ENCODE measurements at places on chromosomes 16 and 17. TPM values are rescaled to one million over a fixed set of nuclear protein-coding genes. Genes with fewer than 3 reads are reported as not detected.

DNA sequence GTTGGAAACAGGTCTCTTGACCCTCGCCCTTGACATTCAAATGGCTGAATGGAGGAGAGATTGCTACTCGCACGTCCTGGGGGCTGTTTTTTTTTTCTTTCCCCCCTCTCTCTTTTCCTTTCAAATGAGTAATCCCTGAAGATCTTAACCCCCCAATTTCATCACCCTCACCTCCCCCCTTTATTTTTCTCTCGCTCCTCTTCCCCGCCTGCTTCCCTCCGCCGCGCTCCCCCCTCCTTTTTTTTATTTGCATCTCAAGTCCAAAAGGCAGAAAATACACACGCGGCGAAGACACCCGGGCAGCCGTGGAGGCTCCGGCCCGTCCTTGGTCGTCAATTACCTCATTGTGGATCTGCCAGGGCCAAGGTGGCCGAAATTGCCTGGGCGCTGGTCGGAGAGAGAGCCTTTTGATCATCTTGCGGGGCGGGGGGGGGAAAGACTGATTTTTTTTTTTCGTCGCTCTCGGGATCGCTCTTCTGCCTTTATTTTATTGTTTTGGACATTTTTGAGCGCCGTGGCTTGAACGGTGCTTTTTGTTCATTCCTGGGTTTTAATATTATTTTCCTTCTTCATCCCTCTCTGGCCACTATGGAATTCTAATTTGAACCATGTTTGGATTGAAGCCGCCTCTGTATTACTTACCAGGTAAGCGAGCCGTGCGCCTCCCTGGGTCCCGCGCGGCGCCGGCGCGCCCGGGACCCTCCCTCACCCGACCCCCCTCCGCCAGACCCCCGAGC lies 57.2 kb upstream of the GSE1 start:
- peak; percentile 53 for DNase-seq

- no peak for DNase-seq
Measured at GRCh38 chr16:878072-878784, 77.7 kb upstream of the GNG13 start.

DNA sequence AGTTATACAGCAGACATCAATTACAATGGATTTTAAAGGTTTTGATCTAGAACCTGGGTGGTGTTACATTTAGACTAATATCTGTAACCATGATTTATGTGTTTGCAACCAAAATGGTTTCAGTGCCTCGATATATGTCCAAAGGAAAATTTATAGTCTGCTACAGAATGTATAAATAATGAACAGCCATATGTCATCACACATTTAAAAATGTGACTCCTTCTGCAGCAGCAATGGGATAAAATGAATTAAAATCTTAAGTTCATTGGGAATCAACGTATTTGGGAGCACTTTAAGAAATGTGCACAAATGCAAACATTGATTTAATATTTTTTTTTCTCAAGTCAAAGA lies 610.2 kb downstream of the TMEM114 start:
- no peak for DNase-seq

GRCh38 chr17:58323366-58324055 lies 5.1 kb downstream of the TSPOAP1 start:
- DNase-seq: no peak

DNA sequence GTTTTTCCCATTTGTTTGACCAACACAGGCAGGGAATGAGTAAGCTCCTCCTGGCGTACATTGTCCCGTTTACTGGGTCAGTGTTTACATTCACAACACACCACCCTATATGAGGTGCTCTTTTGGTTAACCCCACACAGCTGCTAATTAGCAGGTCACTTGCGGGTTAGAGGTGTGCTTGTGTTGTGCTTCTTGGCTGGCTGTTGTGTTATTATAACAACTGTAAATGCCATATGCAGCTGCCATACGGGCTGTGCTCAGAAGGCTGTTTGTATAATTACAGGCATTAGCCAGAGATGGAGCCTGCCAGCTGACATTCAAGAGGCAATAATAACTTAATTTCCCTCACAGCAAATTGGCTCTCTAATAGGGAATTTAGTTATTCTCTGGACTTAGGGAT lies 205.1 kb upstream of the ELAC2 start:
- DNase-seq: no peak

DNA sequence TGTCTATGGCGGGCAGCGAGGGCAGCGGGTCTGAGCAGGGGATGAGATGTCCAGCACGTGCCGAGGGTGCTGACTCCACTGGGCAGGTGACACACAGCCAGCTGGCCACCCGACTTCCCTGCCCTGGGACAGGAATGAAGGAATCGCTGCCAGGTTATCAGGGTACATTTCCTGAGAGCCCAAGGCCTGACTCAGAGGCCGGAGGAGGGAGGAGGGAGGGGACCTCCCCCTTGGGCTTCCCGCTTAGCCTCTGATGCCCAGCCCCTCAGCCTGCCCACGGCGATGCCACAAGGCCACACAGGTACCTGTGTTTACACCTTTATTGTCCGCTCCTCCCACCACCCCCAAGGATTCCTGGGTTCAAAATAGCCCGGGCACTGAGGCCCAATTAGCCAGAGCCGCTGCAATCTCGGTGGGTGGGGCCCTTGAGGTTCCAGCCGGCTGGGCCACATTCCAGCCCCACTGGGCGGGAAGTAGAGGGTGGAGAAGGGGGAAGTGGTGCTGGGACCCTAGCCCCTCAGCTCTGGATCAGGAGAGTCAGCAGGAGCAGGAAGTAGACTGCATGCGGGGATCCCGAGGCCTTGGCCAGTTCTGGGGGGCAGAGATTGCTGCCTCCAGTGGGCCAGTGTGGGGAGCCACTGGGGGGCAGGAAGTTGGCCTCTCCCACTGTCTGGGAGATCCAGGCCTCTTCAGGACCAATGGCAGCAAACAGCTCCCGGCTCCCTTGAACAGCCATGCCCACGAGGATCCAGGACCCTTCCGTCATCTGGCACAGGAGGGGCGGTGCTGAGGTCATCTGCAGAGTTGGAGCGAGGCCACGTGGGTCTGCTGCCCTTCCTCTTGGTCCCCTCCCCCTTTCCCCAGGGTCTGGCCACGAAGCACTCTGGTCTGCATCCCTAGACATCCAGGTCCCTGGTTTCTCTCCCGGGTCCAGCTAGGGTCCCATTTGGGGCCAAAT lies 3.4 kb upstream of the PRSS8 start:
- peak; percentile 96 for DNase-seq

- no peak for DNase-seq
Measured at GRCh38 chr16:58859958-58860669, 126.0 kb upstream of the GOT2 start.

DNA sequence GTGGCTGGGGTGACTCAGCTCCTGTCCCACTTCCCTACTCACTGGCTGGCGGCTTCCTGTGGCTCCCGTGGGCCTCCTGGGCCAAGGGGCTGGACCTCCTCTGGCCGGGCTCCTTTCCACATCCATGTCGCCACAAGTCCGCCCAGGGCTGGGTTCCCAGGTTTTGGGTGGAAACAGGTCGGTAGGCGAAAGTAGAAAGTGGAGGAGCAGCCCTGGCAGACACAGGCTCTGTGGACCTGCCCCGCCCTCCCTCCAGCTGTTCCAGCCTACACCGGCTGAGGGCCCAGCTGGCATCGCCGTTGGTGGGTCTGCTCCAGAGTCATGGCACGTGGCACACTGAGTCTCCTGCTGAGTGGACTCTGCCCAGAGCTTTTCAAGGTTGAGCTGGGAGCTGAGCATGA lies 28.7 kb downstream of the GSE1 start:
- DNase-seq: peak; percentile 93

GRCh38 chr17:39270923-39271322 lies 45.2 kb upstream of the STAC2 start:
- no peak for DNase-seq

DNA sequence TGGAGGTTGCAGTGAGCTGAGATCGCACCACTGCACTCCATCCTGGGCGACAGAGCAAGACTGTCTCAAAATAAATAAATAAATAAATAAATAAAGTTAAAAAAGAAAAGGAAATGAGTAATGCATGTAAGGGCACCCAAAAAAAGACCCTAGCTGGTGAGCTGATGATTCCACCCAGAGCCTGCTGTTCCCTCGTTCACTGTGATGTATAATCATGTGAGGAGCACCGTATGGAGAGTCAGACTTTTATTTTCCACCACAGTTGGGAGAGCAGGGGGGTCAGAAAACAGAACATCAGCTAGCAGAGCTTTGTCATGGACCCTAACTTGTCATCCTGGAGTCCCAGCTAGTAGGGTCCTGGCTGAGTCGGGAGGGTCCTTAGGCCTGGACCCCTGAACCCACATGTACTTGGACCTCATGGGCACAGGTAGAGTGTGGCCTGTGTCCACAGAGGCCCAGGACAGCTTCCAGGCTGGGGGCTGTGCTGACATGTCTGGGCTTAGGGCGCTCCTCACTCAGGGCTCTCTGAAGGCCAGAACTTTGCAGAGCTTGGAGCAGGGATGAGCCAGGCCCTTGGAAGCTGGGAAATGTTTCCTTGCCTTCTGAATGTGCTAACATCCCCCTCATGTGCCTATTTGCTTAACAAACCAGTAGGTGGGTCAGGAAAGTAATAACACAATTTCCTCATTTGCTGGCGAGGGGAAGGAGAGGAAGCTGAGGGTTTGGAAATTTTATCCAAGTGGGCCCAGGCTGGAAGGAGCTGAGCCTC lies 18.8 kb upstream of the LASP1NB start:
- no peak for DNase-seq

GRCh38 chr16:50096791-50097190 lies 31.0 kb downstream of the HEATR3 start:
- DNase-seq: no peak

- no peak for DNase-seq
Measured at GRCh38 chr16:24007391-24007790, 171.6 kb downstream of the PRKCB start.

DNA sequence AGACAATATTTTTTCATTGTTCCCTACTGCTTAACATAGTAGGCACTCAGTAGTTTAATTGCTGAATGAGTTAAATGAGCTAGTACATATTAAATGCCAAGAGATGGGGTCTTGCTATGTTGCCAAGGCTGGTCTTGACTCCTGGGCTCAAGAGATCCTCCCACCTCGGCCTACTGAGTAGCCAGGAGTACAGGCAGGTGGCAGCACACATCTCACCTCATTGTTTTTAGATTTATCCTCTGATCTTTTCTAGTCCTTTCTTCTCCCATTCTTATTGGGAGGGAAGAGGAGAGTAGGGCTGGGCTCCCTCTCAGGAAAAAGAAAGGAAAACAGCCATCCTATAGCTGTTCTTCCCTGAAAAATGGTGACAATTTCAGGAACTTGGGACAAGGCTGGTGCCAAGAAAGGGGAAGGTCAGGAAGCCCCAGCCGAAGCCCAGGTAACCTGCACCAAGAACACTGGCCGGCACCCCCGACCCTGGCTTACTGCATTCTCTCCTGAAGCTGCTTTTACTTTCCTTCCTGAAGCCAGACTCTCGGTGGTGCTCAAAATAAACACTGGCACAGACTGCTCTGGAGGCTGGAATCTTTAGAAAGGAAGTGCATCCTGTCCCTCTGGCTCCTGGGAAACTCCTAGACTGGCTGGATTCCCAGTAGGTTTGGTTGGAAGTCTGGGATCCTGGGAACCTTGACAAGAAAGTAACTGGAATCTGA lies 2.7 kb downstream of the TNFAIP1 start:
- peak; percentile 77 for DNase-seq

GRCh38 chr16:19639986-19640421 lies 78.0 kb downstream of the KNOP1 start:
- DNase-seq: no peak

DNA sequence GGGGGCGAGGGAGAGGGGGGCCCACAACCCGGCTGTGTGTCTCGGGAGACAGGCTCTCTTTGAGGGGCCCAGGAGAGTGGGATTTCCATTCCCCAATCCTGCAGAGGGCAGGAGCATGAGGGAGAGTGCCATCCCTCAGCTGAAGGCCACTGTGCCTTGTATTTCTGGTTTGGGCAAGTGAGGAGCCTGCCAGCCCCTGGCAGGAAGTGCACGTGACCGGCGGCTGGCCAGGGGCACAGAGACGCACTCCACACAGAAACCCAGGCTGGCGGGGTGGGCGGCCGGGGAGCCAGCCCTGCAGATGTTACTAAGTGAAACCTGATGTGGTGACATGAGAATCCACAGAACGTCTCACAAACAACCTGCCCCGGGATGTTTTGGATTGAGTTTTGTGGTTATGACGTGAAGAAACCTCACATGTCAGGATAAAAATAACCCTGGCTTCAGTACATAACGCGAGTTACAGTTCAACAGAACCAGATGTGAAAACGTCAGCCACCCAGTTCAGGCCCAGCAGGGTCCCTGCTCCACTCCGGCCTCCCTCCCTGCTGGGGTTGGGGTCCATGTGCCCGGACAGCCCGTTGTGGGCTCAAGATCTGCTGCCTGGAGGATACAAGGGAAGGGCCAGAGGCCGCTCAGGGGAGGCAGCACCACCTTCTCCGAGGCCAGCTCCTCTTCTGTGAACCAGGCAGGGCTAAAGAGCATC lies 51.7 kb upstream of the MTSS2 start:
- DNase-seq: peak; percentile 73

- DNase-seq: no peak
Measured at GRCh38 chr16:25311039-25311438, 53.4 kb upstream of the ZKSCAN2 start.

DNA sequence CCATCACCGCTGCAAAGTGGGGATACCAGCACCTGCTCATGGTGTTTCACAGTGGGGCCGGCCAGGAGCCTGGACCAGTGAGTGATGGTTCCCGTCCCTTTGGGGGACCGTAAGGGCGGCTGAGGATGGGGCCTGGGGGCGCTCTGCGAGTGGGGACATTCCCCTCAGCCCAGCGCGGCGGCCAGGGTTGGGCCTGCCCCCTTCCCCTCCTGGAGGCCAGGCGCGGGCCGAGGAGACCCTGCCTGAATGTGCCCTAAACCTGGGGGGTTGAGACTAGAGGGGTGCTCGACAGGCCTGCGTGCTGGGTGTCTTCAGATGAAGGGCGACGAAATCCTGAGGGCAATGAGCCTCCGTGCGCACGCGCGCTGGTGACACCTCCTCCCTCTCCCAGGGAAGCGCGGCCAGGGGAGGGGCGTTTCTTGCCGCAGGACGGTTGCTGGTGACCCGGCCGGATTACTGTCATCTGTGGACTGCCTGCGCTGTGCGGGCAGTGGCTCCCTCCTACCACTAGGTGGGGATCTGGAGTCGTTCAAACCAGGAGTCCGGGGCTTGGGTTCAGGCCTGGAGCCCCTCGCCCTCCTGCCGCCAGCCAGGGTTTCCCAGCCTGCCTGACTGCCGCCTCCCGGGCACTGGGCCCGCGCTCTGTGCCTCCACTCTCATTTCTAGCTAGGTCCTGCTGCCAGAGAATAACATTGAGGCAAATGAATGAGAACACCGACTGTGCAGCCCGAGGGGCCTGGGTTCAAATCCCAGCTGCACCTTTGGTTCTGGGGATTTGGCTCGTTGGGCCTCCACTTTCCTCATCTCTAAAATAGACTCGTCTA lies 17.1 kb downstream of the TBX2 start:
- peak; percentile 93 for DNase-seq

DNA sequence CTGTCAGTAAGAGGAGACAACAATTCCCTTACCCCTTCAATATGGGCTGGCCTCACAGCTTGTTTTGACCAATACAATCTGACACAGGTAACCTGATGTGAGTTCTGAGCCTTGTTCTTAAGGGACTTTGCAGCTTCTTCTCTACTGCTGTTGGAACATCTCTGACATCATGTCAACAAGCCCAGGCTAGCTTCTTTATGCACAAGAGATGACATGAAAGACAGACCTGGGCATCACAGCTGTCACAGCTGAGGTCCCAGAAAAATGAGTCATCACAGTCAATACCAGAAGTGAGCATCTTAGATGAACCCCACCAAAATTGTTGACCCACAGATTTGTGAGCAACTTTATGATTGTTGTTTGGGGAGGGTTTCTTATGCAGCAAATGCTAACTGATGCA lies 431.7 kb upstream of the PSMD7 start:
- DNase-seq: no peak

GRCh38 chr17:47934856-47935255 lies 6.5 kb upstream of the PNPO start:
- no peak for DNase-seq

STAC2 gene
- 0.36 TPM for total RNA-seq

NME4 gene
- total RNA-seq: 171 TPM

DHX58 gene
- total RNA-seq: 17.9 TPM

TK1 gene
- total RNA-seq: 2.8 TPM

TMEM114 gene
- not detected for total RNA-seq
